Spinal cord (tissue), 10 donors: ENCODE measurements at places on chromosomes 2 and 18.
A peak's percentile ranks its signal among the peaks of the same experiment; 100 is the strongest.

DNA sequence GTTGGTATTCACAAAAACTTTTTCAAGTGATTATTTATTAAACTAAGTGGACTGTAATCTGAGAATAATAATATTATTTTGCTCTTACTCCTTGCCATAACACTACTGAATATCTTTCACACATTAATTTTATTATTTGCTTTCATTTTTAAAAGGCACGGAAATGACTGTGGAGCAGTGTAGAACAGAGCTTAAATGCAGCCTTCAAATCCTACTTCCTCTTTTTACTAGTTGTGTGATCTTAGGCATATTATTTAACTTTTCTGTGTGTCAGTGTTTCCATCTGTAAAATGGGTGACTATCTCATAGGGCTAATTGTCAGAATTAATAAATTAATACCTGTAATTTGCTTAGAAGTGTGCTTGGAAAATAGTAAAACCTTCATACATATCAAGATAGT, 55.5 kb upstream of the SLC8A1 start:
- no peak for DNase-seq

DNA sequence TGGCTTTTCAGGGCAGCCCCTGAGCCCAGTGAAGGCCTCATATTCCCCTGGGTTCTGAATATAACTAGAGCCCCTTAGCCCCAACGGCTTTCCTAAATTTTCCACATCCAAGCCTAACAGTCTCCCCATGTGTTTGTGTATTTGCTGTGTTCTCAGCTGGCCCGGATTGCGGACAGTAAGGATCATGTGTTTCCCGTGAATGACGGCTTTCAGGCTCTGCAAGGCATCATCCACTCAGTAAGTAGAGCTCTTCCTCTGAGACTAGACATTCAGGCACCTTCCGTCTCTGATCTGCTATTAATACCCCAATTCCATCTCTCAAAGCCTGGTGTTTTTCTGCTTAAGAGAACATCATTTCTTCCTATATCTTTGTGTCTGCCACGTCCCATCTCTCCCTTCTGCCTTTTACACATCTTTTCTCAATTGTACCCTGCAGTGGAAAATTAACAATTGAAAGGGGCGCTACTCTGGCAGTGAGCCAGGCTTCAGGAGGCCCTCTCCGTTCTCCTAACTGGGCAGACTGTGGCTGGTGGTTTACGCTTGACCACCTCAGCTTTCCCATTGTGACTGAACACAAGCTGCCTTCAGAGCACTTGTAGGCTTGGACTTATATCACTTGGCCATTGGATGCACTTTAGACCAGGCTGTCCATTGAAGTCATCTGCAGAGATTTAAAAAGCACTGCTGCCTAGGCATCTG, 64.4 kb downstream of the ANTXR1 start:
- no peak for DNase-seq

GRCh38 chr2:212364112-212364985, 174.3 kb downstream of the ERBB4 start:
- DNase-seq: peak; percentile 44

GRCh38 chr2:88010136-88010535, 6.2 kb downstream of the RNU2-63P start:
- DNase-seq: no peak

DNA sequence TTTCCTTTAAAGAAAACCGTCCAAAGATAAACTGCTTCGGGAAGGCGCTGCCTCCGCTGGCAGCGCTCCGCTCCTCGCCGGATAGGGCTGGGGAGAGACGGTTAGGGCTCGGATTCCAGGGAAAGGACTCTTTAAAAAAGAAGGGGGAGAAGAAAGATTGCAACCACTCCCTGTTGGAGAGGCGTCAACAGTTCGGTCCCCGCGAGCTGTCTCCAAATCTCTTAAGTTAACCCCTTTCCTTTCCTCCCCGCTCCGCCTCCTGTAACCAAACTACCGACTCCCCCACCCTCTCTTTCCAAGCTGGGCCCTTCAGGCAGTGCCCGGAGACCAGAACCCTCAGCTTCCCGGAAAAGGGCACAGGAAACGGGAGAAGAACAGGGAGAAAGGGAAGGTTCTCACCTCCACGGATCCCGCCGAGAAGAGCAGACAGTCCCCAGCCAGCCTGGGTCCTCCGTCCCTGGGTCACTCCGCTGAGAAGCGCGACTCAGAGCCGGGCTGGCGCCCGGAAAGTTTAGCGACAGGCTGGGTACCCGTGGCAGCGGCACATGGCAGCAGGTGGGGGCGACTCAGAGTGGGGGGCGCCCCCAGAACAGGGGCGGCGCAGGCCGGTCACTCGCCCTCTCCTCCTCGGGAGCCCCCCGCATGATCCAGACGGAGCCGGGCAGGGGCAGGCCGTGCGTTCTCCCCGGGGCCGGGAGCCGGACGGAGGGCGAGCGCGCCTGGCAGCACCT, 675 bp downstream of the FZD5 start:
- DNase-seq: peak; percentile 39

GRCh38 chr2:136204971-136205370, 87.0 kb upstream of the CXCR4 start:
- DNase-seq: no peak

GRCh38 chr2:143085125-143085784, 44.0 kb upstream of the ARHGAP15 start:
- DNase-seq: no peak

GRCh38 chr2:177554365-177554764, 161.8 kb downstream of the AGPS start:
- no peak for DNase-seq

DNA sequence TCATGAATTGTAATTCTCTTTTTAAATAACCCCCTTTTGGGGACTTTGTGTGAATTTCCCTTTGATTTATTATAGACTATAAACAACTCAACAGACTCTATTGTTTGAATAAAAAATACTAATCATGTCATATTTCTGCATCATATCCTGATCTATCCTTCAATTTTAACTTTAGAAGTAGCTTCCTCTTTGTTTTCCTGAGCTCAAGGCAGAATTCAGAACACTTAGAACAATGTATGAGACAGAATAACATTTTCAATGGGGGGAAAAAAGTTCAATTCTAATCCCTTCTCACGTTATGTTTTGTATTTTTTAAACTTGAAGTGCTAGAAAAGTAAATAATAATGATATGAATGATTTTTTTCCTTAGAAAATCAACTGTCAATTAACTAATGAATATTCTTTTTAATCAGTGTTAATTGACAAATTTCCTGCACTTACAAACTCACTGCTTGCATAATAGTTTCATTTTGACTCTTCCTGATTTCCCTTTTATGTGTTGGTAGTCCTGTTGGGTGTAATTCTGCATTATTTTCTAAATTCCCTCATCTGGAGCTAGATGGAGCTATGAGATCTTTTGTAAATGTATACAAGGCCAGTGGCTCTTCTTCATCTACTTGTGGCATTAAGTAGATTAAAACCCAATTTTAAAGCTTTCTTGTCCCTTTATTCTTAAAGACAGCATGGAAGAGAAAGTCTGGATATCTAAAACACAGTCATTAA, 326.1 kb downstream of the PARD3B start:
- peak; percentile 91 for DNase-seq

DNA sequence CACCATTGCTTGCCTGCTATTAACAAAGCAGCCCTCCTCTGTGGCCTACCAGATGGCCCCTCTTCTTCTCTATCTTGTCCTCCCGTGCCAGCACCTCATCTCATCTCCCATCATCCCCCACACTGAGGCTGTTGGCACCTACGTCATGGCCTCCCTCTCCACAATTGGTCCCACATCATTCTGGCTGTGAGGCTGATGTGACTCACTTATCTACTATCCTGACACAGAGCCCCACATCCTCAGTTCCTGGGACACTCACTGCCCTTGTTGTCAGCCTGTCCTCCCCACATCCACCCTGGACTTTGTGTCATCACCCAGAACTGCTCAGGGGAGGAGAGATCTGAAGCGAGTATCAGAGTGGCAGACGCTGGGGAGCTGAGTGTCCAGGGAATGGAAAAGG, 102.9 kb downstream of the MRO start:
- no peak for DNase-seq

- DNase-seq: no peak
Observed at GRCh38 chr2:184304006-184304405, 294.3 kb upstream of the ZNF804A start.

DNA sequence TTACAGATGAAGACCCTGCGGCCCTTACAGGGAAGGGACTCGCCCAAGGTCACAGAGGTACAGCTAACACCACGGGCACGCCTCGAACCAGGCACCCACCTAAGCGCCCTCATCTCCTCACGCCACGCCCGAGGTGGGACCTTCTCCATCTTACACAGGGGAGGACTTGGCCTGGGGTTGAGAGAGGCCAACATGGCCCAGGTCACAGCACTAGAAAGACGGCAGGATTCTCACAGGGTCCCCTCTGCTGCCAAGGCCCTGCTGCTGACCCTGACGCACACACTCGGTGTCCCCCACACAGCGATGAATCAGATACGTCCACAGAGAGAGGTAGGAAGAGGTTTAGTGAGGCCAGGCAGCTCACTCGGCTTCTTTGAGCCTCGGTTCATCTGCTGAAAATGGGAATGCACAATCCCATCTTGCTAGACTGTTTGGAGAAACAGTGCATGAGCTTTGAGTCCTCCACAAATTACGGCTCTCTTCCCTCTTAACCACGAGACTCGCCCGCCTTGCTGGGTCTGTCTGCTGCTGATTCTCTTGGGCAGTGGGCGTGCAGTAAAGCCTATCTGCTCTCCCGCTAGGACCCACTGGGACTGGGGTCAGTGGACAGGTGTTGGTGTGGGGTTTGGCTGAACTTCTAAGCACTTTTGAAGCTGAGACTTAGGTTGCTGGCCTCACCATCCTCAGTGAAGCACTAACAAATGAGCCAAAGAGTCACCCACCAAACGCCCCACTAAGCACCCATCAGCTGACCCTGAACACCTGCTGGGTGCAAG, 79.2 kb downstream of the SMAD7 start:
- no peak for DNase-seq

DNA sequence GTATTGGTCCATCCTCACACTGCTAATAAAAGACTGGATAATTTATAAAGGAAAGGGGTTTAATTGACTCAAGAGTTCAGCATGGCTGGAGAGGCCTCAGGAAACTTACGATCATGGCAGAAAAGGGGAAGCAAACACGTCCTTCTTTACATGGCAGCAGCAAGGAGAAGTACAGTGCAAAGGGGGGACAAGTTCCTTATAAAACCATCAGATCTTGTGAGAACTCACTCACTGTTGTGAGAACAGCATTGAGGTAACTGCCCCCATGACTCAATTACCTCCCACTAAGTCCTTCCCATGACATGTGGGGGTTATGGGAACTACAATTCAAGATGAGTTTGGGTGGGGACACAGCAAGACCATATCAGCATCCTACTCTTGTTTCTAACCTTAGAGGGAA, 37.0 kb downstream of the SP100 start:
- DNase-seq: no peak

DNA sequence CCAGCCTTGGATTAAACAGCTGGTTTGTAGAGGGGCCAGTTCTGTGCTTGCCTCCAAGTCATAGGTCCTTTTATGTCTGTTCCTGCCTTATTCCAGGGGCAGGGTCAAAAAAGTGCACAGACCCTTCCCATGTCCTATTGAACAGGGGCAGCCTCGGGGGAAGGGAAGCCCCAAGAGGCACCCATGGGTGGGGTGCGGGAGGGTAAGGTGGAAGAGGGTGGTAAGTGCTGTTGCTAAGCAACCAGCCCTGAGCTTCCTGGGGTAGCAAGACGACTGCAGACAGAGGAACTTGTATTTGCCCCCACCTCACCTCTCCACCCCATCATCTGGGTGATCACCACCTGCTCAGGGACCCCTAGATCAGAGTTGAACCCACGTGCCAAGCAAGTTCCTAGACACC, 7.7 kb downstream of the DNMT3A start:
- DNase-seq: no peak

- DNase-seq: peak; percentile 79
Observed at GRCh38 chr18:30676053-30676480, 366.5 kb downstream of the DSC3 start.

- DNase-seq: no peak
Observed at GRCh38 chr2:119586085-119586484, 41.8 kb downstream of the CFAP221 start.

DNA sequence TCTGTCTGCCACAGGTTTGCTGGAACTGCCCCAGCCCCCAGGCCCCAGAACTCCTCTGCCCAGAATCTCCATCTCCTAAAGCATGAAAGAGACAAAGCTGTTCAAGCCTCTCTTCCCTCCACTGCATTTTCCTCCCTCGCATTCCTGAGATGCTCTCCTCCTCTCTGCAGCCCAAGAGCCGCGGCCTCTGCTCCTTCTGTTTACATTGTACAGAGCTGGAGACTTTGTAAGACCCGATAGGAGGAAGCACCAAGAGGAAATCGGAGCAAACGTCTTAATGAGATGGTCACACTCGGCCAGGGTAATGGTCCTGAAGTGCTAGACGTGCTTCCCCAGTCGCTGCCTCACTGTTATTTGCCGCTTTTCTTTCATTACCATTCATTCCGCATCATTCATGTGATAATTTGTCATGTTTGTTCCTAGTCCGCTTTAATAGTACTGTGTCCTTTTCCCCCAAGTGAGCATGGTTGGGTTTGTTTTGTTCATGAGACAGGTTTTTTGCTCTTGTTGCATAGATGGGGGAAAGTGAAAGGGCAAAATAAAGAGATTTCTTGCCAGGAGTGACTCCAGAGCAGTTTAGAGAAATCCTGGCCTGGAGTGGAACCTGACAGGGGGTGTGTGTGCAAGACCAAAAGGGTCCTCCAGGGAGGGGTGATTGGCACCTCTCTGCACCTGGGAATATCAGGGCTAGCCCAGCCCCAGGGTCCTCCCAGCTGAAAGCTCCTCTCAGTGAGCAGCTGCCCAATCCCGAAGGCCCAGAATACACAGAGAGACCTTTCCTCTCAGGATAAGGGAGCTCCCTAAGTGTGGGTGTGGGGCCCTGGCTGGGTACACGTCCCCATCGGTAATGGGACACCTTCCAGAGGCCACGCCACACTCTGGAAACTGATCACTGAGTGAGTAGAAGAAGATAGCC, 44.9 kb upstream of the ID2 start:
- peak; percentile 71 for DNase-seq

GRCh38 chr18:902229-902628, 2.4 kb upstream of the ADCYAP1 start:
- no peak for DNase-seq

- no peak for DNase-seq
Observed at GRCh38 chr2:233656443-233656842, 15.3 kb upstream of the UGT1A9 start.

- DNase-seq: no peak
Observed at GRCh38 chr2:208147759-208148158, 1.8 kb upstream of the CRYGB start.

DNA sequence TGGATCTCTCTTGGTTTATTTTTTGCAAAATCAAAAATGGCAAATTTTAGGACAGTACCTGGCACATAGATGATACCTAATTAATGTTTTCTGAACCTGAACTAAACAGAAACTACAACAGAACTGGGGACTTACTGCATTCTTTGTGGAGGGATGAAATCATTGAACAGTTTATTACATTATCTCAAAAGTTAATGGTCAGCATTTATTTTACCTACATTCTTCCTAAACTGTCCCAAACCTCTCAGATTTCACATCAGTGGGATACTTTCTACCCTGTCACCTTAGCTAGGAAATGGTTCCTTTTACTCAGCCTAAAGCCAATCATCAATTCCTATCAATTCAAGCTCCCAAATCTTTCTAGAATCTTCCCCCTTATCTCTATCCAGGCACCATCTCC, 10.3 kb downstream of the NIF3L1 start:
- no peak for DNase-seq
